ENCODE measurements at places on chromosomes 2 and 18.
A peak's percentile ranks its signal among the peaks of the same experiment; 100 is the strongest.

- DNase-seq, result peak; percentile 57
Measured at GRCh38 chr18:71784777-71785176, 759.4 kb downstream of the CBLN2 start.

DNA sequence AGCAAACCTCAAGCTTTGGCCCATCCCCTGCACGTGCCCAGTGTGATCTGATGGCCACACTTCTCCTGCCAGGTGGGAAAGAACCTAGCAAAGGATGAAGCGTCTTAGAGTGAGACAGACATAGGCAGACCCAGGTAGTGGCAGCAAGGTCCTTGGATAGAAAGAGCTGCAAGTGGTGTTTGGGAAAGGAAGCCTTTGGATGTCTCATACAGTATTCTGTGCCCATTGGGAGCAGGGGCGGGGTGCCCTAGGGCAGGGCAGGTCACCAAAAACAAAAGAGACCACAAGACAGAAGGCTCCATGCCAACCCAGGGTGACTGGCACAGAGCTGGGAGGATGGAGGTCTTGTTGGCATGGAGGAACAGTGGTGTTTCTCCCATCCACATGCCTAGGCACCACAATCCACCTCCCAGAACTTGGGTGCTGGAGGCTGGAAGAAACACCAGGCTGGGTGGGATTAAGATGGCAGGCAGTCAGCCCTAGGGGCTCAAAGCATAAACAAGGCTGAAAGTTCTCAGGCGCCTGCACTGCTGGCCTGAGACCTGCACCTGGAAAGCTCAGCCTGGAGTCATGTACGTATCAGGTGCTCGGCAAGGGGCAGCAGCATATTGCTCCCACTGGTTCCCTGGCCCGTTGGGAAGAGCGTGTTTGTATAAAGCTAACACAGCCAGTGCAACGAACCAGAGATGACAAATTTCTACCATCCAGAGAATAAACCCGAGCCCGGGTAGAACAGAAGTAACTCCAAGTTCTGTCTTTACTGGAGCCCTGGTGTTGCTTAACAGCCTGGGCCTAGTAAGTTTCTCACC is 52.9 kb downstream of the CRACDL start:
- DNase-seq, result no peak

DNA sequence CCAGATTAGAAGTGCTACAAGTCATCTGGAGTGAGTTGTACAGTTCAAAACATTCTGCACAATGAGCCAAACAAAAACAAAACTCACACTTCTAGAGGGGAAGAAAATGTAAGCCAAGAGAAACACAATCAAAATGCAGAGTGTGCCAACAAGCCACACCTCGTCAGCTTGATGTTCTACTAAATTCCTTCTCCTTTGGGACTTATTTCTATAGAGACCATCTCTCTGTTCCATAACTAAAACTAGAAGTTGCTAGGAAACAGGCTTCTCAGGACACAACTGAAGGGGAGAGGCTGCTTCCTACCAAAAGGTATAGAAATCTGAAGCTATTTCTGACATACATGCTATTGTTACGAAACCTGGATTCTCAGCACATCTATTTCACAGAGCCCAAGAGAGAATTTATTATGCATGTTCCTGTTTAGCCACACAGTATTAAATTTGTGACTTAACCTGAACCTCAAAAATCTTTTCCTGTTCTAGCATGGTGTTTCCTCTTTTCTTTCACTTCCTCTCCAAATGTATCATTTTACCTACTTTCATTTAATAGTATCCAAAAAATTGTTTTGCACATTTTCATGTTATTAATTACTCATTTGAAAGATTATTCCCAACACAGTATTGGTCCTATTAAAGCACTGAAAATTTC is 211.4 kb upstream of the CCDC150 start:
- DNase-seq, result peak; percentile 24

DNA sequence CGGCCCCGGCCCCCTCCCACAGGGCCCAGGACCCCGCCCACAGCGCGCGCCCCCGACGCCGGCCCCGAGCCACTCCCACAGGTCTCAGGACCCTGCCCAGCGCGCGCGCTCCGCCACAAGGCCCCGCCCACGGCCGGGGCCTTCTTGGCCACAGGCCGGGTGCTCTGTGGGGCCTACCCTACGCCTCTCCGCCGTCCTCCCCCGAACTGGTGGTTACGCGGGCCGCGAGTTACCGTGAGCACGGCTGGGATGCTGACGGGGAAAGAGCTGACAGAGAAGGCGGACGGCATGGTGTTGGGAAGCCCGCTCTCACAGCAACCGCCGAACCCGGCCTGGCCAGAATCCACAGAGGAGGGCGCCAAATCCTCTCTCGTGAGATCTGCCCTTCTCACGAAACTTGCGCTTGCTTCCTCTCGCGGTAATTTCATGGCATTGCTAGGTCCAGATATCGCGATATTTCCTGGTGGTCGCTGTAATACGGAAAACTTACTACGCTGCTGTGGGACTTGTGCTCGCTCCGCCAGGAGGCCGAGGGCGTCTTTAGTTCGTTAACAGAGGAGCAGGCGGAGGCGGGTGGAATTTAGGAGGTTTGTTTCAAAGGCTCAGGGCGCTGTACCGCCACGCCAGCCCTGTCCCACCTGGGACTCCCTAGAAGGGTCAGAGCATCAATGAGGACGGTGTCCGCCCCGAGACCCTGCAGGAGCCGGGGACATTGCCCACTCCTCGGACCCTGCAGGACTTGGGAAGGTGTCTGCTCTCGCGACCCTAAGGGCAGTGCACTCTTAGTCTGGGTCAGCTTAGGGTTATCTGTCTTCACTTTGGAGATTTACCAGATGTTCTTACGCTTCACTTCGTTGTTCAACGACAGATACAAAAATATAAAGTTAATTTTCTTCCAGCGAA is at the start of gene TMEM18:
Gene TMEM18 (minus strand): TSS at position 351 of the 903 bp plus-strand sequence. CDS start 61 bp downstream, at position 290.
- peak; percentile 96 for DNase-seq

DNA sequence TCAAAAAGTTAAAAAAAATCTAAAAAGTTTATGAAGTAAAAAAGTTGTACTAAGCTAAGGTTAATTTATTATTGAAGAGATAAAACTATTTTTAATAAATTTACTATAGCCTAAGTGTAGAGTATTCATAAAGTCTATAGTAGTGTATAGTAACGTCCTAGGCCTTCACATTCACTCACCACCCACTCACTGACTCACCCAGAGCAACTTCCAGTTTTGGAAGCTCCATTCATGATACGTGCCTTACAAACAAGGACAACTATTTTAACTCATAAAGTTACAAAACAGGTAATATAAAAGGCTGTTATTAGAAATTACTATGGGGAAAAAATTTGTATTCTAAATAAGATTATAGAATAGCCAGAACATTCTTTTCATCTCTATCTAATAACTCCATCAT is 158.9 kb upstream of the FN1 start:
- DNase-seq, result no peak

DNA sequence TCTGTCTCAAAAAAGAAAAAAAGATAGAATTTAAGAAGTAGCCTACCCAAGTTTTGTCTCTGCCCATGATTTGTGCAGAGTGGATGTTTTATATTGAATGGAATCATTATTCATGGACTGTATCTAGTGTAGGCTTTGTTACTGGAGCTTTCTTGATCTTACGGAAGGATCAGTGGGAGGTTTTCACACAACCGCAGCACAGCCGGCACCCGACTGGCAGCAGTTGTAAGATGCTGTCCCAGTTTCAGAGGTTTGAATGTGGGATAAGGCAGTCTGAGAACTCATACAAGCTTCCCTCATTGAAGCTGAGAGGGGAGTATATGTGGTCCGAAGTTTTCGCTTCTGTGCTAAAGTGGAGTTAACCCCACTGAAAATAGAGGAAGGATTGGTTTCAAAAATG is 19.7 kb upstream of the SAG start:
- no peak for DNase-seq

- no peak for DNase-seq
Measured at GRCh38 chr2:199734011-199734410, 117.0 kb downstream of the FTCDNL1 start.

DNA sequence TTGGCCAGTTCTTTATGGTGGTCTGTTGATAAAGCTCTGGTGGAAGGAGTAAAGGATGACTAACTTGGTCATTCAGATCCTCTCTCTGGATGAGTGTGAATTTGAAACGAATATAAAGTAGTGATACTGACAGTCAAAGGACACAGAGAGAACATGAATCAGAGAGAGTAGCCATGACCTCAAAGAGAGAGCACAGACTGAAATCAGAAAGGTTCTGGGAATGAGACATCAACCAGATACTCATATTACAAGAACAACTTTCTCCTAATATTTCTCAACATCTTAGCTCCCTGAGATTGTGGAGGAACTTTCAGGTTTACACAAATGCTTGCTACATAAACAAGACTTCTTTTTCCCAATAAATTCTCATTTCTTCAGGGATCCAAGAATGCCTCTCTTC is 849.1 kb upstream of the CHAC2 start:
- DNase-seq, result no peak

- no peak for DNase-seq
Measured at GRCh38 chr2:73103018-73103542, 9.7 kb downstream of the RAB11FIP5 start.

GRCh38 chr2:69493268-69493667 is 56.0 kb upstream of the NFU1 start:
- DNase-seq, result no peak

- peak; percentile 92 for DNase-seq
Measured at GRCh38 chr2:171523088-171524017, 1.1 kb downstream of the CYBRD1 start.

DNA sequence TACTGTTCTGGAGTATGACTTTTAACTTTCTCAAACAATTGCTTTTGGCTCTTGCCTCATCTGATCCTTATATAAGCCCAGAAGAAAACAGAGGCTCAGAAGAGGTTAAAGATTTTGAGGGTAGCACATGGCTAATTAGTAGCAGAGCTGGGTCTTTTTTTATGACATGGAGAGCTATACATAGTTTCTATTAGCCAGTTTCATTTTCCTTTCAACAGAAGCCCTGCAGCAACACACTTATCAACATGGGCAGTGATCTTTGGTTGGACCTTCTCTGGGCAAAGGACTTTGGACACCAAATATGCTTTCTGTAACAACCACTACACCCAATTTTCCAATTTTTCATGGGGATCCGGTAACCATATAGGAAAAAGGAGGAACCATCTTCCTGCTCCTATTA is 64.9 kb downstream of the NCKAP5 start:
- DNase-seq, result no peak

- DNase-seq, result no peak
Measured at GRCh38 chr2:235693279-235693678, 199.4 kb downstream of the AGAP1 start.

DNA sequence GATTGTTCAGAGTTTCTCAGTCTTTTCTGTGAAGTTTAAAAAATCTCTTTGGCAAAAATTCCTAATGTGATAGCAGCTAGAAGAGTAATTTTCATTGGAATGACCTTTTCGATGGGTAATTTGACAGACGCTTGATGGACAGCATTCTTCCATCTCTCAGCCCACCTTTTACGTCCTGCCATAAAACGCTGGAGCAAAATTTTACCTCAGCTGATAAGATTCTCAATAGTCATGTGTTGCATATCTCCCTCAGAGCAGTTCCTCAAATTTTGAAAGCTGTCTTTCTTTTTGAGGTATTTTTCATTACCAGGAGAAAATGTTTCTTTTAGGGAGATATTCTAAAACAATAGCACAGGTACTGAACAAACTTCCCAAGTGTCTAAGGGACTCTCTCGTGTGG is 441.4 kb downstream of the PARD3B start:
- DNase-seq, result no peak

DNA sequence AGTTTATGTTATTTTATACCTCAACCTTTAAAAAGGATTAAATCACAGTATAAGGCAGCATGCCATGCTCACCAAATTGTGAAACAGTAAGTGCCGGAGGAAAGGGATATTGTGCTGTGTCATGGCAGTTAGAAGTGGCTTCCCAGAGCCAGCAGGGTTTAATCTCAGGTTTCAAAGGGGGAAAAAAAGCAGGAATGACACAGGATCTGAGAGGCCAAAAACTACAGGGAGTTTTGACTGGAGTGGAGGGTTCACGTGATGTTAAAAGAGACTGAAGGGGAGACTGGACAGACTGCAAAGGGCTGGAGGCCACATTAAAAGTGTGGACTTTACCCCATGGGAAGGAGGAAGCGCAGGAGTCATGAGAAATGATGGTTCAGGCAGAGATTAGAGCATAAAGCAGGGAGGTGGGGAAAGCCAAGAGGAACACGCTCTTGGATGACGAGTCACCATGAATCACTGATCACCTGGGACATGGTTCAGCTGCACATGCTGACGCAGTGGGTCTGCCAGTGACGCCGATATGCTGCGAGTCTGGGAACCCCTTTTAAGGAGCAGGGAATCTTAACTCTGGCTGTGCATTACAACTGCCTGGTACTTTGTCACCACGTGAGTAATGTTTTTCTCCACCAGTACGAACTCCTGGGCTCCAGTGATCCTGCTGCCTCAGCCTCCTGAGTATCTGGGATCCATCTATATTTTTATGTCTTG is 6.1 kb downstream of the CHMP1B start:
- no peak for DNase-seq

DNA sequence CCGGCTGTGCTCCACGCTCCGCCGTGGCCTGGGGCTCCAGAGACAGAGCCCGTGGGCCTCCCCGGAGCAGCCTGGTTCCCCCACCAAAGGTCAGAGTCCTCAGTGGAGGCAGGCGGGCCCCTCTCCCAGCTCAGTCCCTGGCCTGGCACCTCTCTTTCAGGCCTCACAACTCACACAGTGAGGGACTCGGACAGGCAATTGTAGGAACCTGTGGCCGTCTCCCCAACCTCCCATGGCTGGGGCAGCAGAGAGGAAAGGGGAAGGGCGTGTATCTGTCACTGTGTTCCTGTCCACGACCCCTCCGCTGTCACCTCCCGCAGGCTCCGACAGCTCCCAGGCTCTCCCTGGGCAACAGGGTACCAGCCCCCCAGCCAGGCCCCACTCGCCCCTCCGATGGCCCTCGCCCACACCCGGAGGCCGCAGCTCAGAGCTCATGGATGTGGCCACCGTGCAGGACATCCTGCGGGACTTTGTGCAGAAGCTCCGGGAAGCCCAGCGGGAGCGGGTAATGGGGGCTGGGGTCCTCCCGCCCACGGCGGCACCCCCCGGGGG is 32.4 kb upstream of the SNED1 start:
- DNase-seq, result no peak

DNA sequence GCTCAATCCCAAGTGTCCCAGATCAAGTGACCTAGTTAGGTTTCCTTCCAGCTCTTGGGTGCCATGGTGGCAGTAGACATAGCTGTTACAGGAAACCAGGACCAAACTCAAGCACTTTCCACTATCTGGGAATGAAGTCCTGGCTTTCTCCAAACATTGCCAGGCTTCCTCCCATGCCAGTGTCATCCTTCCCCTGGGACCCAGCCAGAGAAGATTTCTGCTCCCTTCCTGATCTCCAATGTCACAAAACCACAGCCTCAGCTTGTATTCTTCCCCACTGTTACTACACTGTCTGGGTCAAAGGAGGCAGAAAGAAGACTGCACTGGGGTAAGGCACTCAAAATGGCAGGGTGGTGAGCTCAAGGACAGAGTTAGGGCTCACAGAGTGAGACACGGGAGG is 347.1 kb downstream of the TNS1 start:
- DNase-seq, result no peak

GRCh38 chr2:124250433-124250832 is 225.3 kb downstream of the CNTNAP5 start:
- DNase-seq, result no peak

DNA sequence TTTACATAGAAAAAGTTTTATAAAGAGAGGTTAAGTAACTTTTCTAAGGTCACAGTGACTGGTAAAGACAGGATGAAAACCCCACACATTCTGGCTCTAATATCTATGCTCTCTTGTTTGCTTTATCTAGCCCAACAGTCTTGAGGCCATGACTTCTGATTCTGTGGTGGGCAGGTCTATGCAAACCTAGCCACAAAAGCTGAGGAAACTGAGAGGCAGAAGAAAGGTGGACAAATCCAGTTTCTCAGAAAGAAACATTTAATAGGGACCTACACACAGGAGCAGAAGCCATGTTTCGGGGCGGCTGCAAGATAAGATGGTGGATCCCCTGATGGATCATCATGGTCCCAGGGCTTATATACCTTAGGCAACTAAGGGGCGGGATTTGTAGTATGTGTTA is 21.8 kb downstream of the HSPD1 start:
- no peak for DNase-seq
